HCEC 1CT (cell line): ENCODE measurements at places on chromosomes 13 and 19.

DNA sequence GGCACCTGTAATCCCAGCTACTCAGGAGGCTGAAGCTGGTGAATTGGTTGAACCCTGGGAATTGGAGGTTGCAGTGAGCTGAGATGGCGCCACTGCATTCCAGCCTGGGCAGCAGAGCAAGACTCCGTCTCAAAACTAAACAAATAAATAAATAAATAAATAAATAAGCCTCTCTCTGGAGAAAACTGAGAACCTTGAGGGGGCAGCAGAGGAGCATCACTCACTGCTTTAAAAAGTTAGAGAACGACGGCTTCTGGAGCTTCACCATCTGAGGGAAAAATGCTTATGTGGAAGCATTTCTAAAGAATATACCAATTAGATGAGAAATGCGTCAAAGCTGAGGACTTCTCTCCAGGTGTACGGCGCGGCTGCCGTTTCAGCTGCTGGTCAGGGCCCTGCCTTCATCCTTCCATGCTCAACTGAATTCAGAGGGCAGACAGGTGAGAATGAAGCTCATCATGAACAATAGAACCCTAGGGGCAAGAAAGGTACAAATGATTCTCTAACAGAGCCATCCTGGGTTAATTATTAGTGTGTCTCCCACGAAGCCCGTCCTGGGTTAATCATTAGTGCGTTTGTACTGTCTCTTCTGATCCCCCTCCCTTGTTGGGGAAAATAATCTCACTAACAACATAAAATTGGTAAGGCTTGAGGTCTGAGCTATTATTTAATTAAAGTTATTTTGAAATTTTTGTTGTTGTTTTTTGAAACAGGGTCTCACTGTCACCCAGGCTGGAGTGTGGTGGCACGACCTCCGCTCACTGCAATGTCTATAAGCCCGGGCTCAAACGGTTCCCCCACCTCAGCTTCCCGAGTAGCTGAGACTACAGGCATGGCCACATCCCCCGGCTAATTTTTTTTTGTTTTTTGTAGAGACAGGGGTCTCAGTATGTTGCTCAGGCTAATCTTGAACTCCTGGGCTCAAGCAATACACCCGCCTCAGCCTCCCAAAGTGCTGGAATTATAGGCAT is 80.1 kb downstream of the IPO5 start:
- DNase-seq: peak; percentile 55

DNA sequence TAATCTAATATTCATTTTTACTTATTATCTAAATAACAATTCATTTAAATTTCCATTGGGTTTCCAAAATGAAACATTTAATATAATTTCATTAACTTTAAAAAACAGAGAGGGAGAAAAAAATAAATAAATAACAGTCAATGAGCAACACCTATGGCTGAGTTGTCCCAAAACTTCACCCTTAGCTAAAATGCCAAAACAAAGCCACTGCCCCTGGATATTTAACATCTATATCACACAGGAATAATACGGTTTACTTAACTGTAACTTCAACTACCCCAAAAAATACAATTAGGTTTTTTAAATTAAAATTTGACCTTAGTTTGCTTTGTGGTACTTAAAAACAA is 541 bp downstream of the ELF1 start:
- DNase-seq: no peak

DNA sequence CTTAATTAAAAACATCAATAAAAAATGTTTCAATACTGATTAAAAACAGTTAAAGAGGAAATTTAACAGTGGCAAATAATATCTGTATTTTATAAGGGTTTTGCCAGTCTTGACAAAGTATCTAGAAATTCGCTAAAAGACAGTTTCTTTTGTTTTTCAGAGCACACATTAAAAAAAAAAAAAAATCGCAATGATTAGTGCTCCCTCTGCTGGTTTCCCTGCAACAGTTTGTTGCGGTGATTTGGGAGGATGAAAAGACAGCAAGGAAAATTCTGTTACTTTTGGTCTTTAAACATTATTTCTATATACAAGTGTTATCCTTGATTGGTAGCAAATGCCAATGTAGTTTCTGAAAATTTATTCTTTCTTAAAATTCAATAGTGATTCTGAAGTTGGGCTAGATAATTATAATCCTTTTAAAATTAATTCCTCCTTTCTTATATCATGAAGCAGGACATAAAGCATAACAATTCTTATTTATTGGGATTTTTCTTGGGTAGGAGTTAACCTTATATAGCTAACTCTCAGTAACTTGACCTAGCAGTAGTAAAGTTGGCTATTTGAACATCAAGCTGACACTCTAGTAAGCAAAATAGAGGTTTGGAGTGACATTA is 23.1 kb upstream of the SPRY2 start:
- DNase-seq: peak; percentile 33

DNA sequence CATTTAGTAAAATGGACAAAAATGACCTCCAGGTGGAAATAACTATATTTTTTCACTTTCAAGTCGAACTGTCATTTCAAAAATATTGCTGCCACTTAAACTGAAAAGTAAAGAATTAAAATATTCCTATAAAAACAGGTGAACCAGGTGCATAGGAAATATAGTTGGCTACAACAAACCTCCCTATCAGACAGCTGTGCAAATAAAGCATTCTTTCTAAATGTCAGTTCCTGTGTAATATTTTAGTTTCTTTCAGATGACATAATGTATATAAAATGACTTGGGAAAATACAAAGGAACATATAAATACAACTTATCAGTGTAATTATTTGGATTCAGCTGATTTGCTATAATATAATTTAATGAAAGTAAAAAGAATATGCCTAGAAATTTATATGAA is 403.5 kb upstream of the GPC6 start:
- no peak for DNase-seq

GRCh38 chr13:40966298-40966697 is 52.8 kb downstream of the ELF1 start:
- no peak for DNase-seq

DNA sequence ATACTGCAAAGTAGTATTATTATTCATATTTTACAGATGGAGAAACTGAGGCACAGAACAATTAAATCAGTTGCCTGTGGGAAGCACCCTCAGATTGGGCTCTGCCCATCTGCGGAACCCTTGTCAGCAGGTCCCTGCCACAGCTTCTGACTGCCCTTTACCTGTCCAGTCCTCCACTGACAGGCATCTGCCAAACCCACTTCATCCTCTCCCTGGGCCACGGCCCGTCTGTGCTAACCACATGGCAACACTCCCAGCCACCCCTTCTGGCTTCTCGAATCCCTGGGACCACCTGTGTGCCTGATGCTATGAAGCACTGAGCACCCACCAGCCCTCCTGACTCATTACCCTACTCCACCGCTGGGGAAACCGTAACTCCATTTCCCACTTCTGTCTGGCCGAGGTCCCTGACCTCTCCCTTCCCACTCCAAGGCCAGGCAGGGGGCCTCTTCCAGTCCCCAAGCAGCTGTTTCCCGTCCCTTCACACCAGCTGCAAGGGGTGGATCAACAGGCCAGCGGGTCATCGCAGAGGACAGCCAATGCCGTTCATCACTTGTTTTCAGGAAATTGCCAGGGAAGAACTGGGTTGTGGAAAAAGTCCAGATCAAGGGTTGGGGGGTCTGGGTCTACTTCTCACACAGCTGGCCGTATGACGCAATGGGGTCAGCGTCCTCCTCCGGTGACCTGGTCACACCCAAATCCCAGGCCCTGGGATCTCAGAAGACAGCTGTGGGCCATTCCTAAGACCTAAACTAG is 2.5 kb downstream of the KANK3 start:
- no peak for DNase-seq

GRCh38 chr19:54670576-54671357 is 8.0 kb downstream of the LILRB4 start:
- no peak for DNase-seq

DNA sequence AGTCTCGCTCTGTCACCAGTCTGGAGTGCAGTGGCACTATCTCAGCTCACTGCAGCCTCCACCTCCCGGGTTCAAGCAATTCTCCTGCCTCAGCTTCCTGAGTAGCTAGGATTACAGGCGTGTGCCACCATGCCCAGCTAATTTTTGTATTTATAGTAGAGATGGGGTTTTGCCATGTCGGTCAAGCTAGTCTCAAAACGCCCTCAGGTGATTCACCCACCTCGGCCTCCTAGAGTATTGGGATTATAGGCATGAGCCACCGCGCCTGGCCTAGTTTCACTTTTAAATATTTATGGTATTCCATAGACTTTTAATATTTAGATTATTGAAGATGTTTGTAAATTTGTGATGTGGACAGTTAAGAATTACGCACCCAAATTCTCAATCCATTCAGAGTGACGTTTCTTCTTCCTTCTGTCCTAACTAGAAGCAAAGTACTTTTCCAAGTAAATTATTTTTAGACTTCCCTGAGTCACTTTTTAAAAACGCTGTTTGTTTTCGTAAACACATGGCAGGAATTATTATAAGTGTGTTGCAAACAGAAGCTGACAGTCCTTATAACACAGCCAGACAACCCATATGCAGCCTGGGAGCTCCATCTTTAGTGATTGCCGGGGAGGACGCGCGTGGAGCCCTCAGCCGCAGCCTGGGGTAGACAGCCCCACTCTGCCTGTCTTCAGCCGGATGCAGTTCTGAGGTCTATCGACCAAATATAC is 131.7 kb downstream of the ATP11A start:
- DNase-seq: no peak

GRCh38 chr19:50418176-50419021 is at the start of gene SPIB:
Gene SPIB, plus strand, starts transcription at chr19:50418938. Its CDS starts 25 bp downstream, at chr19:50418963.
- no peak for DNase-seq

GRCh38 chr13:110042253-110042950 is 256.0 kb upstream of the IRS2 start:
- DNase-seq: no peak

DNA sequence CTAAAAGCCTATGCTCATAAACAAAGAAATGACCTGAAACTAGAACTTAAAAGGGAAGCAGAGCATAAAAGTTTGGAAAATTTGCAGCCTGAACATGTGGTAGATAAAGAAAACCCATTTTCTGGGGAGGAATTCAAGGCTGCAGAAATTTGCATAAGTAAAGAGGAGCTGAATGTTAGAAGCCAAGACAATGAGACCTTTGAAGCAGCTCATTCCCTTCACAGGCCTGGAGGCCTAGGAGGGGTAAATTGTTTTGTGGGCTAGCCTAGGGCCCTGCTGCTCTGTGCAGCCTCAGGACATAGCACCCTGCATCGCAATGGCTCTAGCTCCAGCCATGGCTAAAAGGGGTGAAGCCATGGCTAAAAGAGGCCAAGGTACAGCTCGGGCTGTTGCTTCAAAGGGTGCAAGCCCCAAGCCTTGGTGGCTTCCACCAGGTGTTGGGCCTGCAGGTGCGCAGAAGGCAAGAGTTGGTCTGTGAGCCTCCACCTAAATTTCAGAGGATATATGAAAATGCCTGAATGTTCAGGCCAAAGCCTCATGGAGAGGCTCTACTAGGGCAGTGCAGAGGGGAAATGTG is 38.3 kb downstream of the ZIC2 start:
- no peak for DNase-seq

DNA sequence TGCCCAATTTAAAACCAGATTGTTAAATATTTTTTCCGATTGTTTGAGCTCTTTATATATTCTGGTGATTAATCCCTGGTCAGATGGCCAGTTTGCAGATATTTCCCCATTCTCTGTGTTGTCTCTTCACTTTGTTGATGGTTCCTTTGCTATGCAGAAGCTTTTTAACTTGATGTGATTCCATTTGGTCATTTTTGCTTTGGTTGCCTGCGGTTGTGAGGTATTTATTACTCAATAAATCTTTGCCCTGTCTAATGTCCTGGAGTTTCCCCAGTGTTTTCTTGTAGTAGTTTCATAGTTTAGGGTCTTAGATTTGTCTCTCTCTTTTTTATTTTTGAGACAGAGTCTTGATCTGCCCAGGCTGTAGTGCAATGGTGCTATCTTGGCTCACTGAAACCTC is 23.8 kb upstream of the LMO7 start:
- no peak for DNase-seq

DNA sequence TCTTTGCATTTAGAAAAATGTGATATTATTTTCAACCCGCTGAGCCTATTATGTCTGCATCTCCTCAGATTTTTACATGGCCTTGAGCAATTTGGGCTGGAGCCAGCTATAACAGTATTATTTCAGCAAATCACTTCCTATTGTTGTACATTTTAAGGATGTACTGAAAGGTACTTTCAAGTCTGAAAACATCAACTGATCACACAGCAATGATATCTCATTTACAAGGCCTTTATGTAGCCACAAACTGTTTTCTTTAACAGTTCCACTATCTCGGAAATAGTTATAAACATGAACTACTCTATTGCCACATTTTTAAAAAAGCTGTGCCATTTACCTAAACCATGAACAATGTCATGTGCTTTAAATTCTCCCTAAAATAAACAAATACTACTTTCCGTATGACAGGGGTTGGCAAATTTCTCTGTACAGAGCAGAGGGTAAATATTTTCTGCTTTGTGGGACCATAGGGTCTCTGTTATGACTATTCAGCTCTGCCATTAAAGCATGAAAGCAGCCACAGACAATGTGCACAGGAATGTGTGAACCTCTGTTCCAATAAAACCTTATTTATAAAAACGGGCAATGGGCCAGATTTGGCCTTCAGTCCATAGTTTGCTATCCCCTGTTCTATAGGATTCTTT is 560.4 kb downstream of the GPC6 start:
- no peak for DNase-seq

DNA sequence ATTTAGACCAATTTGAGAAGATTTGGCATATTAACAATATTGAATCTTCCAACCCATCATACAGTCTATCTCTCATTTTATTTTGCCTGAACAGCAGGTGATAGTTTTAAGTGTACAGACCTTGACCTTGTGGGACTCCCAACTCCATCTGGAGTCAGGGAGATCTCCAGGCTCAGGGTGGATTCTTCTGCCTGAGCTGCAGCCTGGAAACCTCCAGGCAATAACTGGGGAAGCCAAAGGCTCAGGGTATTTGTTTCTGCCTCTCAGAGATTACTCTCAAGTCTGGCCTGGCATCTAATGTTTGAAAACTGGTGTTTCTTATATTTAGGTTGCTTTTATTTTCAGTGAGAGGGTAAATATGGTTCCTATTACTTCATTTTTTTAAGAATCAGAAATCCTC is 102.1 kb upstream of the C1QTNF9B start:
- no peak for DNase-seq
